ENCODE measurements at places on chromosomes 5 and 9. TPM values are rescaled to one million over a fixed set of nuclear protein-coding genes. Genes with fewer than 3 reads are reported as not detected.

GRCh38 chr5:143986516-143987212 lies 174.7 kb downstream of the HMHB1 start:
- DNase-seq: no peak

- DNase-seq: no peak
Observed at GRCh38 chr5:92907938-92908606, 672.9 kb downstream of the NR2F1-AS1 start.

DNA sequence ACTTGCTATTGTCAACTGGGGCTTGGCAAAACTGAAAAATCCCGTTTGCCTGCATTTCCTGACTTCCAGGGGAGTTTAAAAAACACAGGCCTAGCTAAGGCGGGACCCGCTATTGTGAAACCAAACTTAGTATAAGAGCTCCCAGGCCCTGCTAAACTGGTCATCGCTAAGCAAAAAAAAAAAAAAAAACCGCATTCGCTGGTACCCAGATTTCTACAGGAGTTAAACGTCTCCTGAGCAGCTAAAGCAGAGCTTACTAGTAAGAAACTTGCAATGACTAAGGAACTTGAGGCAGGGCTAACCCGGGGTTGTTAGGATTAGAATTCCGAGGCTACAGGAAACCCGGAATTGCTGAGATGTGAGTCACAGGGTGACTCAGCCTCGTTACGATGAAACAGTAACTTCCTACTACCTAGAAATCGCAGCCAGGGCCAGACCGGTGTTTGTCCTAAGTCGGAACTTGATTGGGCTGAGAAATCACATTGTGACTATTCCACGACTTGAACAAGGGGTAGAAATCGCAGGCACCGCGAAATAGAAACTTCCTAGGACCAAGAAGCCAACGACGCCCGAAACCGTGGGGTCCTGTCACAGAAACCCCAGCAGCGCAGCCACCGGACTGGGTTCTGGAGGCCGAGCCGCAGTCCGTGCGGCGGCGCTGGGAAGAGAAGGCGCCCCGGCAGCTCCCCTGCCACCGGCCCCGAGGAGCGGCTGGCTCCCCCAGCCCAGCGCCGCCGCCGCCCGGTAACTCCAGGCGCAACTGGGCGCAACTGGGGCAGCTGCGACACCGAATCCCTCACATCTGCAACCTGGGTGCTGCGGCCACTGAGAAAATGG lies 89.4 kb downstream of the ANXA2R start:
- DNase-seq: peak; percentile 50

The IFNA21 gene
- total RNA-seq: not detected
